ENCODE measurements at places on chromosomes 13 and 19.

GRCh38 chr19:31261603-31262212 is 87.5 kb downstream of the TSHZ3 start:
- no peak for DNase-seq

DNA sequence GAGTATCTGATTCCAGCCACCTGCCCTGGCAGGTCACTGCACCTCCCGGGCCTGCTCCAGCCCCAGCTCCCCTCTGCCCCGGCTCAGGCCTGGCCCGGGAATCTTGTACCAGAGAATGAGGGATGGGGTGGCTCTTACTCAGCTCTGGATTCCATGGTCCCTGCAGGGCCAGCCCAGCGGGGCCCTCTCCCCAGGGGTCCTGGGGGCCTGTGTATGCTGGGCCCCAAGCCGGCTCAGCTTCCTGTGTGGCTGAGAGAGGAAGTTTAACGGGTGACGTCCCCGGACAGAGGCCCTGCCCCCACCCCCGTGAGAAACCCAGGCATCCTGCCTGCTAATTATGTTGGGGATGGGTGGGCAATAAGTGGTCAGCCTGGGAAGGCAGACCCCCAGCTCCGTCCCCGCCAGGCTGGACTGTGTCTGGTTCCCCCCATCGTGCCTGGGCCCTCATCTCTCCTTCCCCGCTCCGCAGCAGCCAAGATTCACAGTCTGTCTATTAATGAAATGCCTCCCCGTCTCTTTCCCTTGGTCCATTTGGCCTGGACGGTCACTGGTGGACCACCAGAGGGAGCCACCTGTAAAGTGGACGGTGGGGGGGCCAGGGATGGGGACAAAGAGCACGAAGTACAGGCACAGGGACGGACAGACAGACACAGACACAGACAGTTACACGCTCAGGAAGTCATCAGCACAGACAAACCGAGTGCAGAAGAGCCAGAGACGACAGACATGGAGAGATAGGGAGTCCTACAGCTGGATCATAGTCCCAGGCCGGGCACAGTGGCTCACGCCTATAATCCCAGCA is at the start of gene DENND1C:
TSS of gene DENND1C (minus strand) at position 247 of the 802 bp plus-strand sequence. CDS start at position 155, 92 bp downstream.
- DNase-seq: peak; percentile 67

DNA sequence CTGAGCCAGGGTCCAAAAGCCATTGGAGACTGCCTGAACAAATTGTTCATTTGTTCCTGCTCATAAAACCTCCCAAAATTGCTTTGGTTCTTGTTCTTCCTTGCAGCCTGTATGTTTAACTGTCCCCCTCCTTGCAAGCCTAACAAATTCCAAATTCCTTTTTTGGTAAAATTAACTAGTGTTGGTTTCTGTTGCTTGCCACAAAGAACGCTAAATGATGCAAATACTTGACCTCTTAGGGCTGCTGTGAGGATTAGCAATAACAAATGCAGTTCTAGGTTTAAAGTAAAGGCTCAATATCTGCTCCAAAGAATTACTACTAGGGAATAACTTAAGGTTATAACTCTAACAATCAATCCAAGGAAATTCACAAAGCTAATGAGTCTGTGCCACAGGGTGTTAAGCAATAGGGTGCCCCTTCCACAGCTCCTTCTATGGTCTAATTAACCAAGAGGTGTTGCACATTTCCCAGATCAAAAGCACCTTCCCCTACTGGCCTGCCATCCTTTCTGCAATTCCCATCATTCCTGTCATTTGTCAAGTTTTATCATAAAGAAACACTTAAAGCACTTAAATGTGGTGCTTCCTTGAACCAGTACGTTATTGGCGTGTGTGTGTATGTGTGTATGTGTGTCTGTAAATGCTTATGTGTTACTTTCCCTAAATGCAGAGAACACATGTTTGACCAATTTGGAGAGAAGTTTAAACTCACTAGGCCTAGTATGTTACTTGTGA is 110.2 kb downstream of the RAP2A start:
- DNase-seq: no peak

DNA sequence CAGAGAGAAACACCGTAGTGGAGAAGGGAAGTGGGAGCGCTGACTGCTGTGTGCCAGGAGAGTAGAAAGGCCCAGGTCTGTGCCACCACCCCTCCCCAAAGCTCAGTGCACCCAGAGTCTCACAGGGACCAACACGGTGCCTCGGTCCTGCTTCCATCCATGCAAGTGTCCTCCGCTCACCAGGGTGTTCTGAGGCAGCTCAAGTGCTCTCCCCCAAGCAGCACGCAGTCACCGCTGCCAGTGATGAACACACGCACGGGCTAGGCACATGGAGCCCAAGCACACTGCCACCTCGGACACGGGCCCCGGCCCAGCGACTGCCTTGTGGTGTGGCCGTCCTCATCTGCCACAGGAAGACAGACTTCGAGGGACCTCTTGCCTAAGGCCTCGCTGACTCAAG is 10.5 kb downstream of the POP4 start:
- no peak for DNase-seq

GRCh38 chr13:103277959-103278694 is 211.9 kb upstream of the SLC10A2 start:
- DNase-seq: no peak

GRCh38 chr19:9883764-9884163 is 48.6 kb downstream of the PIN1 start:
- DNase-seq: no peak

- DNase-seq: no peak
These were observed 2.0 kb upstream of the FPR3 start for GRCh38 chr19:51792932-51793331.

Measured in activated T-cell treated with anti-CD3 and anti-CD28 coated beads, Interleukin-2, amount 50 U/mL, for 1 hour (primary cell).